ENCODE measurements at places on chromosomes 7 and 10. TPM values are rescaled to one million over a fixed set of nuclear protein-coding genes. Genes with fewer than 3 reads are reported as not detected.

Gene SPDYE16
- 0.18 TPM for total RNA-seq

Gene ABCA13
- total RNA-seq = not detected

Gene CCM2
- 70.1 TPM for total RNA-seq

Gene EPO
- total RNA-seq = not detected

Gene TAS2R4
- 0.62 TPM for total RNA-seq

Gene CXCL12
- total RNA-seq = not detected

Gene SPDYE6
- not detected for total RNA-seq

Gene BLNK
- not detected for total RNA-seq

Gene NRF1
- 20.5 TPM for total RNA-seq

Gene ERVW-1
- total RNA-seq = not detected

Gene RASSF4
- total RNA-seq = 1.3 TPM

Gene HOXA7
- total RNA-seq = not detected

Gene KCNMA1
- 0.18 TPM for total RNA-seq

- DNase-seq = no peak
Observed at GRCh38 chr7:108037140-108037539, 34.2 kb upstream of the LAMB1 start.

- no peak for DNase-seq
Observed at GRCh38 chr7:27030393-27031050, 65.3 kb downstream of the HOXA1 start.

- no peak for DNase-seq
Observed at GRCh38 chr7:70008466-70008865, 410.2 kb downstream of the AUTS2 start.

GRCh38 chr7:84651876-84652275, 457.3 kb upstream of the SEMA3A start:
- no peak for DNase-seq

DNA sequence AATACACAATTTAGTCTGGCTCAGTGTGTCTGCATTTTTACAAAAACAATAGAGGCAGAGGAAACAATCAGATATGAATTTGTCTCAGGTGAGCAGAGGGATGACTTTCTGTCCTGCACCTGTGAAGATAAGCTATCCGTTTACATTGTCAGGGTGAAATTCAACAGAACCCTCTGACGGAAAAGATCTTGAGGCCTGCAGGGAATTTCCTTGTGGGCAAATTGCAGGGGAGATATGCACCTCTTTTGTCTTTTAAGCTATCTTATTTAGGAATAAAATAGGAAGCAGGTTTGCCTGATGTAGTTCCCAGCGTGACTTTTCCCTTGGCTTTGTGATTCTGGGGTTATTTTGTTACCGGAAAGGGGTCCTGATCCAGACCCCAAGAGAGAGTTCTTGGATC, 325.1 kb downstream of the GALNT17 start:
- no peak for DNase-seq

DNA sequence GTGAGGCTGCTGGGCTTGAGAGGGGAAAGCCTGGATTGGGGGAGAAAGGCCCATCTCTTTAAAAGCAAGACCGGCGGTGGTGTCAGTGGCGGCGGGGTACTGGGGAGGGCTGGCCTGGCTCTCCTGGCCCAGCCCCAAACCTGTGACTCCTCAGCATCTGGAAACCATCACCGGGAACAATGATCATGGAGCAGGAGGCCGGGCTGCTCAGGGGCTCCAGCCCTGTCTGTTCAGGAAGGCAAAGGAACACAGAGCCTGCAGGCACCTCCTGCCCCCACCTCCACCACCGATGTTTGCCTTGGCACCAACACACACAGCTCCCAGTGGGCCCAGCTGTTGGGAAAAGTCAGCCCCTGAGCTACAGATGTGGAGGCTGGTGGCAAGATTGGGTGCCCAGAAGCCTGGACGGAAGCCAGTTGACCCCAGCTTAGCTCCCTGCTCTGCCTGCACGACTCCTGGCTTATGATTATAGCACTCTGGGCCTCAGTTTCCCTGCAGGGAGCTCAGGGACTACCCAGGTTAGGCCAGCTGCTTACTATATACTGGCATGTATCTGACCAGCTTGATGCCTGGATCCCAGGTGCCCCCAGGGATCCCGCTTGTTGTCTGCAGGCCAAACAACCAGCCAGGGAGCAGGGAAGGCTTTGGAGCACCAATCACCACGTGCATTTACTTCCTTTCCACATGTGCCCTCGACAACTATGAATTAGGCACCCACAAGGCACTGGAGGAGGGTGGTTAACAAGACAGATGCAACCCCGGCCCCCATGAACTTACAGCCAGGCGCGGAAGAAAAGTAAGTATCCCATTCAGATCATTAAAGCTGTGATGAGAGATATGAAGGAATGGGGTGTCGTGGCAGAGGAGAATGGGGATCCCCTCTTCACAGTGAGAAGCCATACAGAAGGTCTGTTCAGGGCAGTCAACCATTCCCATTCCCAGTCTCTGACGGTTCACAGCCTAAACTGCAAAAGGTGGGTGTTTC, 37.3 kb downstream of the ZCCHC24 start:
- DNase-seq = no peak

DNA sequence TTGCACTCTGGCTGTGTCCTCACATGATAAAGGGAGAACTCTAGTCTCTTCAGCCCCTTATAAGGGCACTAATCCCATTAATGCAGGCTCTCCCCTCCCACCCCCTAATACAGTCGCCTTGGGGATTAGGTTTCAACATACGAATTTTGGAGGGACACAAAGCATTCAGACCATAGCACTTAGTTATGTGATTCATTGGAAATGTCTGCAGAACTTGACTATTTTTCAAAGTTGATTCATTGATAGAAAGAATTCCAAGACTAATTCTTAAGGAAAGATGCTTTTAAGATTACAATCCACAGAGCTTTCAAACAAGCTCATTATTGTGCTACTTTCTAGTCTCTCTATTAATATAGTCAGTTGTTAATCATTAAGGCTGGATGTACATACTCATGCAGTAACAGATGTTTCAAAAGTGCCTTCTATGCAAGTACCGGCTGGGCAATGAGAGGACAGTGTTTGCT, 85.3 kb upstream of the RPA3 start:
- no peak for DNase-seq

DNA sequence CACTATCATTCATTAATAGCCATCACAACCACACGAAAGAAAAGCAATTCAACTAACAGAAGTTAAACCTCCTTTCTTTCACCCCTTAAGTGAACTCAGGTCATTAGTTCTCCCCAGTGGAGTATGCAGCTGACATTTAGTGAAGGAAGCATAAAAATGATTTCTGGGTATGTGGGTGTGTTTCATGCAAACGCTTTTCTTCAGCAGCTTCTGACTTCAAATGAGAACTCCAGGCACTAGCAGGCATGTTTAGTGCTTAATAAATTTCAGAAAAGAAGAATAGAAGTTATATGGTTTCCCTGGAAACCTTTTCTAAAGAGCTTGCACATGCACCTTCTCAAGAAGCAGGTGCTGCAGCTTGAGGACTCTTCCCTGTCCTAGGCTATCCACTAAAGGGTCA, 62.5 kb downstream of the PIK3CG start:
- no peak for DNase-seq

GRCh38 chr7:5248201-5248885, 34.4 kb upstream of the SLC29A4 start:
- no peak for DNase-seq

DNA sequence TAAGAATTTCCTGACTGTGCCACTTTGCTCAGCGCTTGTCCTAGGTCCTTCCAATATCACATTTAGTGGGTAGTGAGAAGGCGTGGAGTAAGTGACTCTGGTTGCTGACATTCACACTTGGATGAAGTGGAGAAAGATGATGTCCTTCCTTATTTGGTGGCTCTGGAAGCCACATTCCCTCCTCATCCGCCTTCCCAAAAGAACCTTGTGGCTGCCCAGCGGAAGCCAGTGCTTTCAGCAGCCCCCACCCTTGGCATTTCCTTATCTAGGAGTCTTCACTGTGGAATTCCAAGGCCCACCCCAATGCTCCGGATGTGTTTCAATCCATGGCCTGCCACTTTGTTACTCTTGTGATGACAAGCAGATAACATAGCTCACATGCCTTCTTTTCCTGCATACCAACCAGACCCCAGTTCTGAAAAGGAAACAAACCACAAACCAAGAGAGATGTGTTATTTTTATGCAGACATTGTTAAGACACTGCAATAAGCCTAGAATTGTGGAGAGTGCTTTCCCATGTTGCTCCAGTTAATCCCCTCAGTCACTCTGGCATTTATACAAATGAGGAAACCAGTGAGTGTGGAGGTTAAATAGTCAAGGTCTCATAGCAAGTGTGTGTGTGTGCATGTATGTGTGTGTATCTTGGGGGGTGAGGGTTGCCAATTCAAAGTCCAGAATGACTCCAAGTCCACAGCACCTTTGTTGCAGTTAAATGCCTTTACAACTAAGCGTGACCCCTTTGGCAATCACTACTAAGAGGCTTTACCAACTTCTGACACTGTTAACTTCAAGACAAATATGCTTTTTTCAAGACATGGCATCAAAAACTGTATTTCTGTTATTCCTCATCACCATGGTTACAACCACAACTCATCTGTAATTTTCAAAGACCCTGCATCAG, 10.3 kb upstream of the ANKRD1 start:
- DNase-seq = no peak

DNA sequence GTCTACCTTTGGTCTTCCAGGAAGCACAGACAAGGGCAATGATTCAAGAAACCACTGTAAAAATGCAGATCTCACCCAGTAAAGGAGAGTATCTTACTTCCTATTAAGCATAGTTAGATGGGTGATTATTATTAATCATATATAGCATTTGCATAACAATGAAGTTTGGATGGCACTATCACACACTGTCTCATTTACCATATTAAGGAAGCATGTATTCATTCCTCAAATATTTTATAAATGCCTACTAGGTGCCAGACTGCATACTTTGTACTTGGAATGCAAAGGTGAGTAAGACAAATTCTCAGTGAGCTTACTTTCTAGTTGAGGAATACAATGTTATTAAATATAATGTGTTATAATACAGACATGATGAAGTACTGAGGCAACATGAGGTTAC, 53.9 kb upstream of the SKAP2 start:
- no peak for DNase-seq

GRCh38 chr10:120221873-120222485, 235.0 kb upstream of the PLPP4 start:
- peak; percentile 31 for DNase-seq

DNA sequence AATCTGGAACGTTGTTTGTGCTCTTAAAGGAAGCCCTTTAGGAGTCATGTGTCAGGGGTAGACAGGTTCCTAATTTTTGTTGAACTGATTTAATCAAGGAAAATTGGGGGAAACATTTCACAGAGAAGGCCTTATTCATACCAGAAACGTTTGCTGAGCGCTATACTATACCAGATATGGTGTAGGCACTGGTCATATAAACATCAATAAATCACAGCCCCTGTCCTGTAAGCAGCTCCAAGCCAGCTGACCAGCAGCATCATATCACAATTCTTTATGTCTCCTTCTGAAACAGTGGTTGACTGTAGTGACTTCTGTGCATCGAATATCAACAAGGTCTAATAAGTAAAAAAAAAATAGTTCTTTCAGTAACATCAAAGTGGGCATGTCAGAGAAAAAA, 1.1 kb downstream of the TMEM178B start:
- no peak for DNase-seq

DNA sequence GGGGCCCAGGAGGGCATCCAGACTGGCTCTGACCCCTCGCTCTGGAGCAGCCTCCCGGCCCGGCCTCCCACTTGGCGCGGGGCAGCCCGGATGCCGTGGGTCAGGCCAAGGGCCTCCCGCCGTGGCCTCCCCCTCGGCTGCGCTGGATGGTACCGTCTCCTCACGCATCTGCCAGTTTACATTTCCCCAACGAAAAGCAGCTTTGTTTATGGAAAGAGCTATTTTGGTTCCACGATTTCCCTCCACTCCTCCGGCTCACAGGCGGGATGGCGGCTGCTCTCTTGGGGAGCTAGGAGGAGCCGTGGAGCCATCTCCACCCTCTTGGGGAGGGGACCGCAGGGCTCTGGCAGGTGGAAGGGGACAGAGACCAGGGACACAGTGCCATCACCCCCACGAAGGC, 93.2 kb upstream of the MYL10 start:
- no peak for DNase-seq

- DNase-seq = no peak
Observed at GRCh38 chr7:129012641-129013040, 42.3 kb downstream of the TNPO3 start.

- DNase-seq = no peak
Observed at GRCh38 chr7:151056666-151057505, 811 bp downstream of the CDK5 start.

DNA sequence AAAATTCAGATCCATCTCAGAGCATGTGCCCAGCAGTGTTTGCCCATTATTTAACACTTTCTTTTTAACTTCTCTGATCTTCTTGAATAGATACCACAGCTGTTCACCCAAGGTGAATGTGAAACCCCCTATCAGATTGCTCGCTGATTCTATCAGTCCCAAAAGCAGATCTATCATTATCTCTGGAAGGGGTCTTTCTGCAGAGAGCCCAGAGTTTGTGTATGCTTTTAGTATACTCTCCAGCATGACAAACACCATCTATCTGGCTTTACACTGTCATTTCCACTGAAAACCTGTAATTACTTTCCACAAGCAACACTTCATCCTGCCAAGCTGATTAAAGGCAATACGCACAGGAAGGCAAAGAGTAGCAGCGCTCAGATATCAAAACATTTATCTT, 168.2 kb downstream of the CACNA2D1 start:
- no peak for DNase-seq

GRCh38 chr10:67819768-67820204, 18.2 kb downstream of the DNAJC12 start:
- DNase-seq = peak; percentile 31

DNA sequence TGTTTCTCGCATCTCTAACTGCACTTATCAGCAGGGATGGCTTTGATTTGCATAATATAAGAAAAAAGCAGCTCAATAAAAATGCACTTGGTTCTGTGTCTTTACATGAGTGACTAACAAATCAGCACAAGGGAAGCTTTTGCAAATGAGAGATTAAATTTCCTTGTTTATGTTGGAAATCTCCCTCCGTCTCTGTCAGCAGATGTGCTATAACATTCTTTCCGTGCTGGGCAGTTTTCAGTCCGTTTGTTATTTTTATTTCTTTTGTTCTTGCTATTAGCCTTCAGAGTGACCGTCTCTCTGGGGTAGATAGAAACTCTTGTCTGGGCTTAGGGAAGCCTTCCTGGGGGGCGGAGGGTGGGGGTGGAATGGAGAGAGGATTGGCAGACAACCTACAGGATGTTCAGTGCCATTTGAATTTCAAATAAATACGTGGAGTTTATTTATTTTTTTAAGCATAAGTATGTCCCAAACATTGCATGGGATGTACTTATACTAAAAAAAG, 96.0 kb downstream of the GATA3 start:
- no peak for DNase-seq

GRCh38 chr10:87105446-87106124, 10.6 kb downstream of the SHLD2 start:
- DNase-seq = no peak
